ENCODE measurements at places on chromosomes 16 and 17.

DNA sequence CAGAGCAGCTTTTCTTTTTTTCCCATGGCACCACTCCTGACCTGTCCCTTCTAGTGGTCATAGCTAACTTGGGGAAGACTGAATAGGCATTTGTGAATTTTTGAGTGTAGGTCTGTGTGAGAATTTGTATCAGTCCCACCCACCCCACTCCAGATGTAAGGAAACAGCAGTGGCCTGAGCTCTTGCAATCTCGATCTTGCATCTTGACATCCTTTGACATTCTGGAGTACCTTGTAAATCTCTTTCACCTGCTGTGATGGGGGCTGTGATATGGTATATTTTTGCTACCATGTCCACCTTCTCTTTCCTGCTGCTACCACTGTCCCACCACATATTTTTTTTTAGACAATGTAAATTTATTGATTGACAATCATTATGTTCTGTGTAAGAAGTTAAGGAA, 289.3 kb downstream of the MAP2K6 start:
- no peak for DNase-seq

- no peak for DNase-seq
Observed at GRCh38 chr16:56368545-56368944, 56.8 kb downstream of the AMFR start.

DNA sequence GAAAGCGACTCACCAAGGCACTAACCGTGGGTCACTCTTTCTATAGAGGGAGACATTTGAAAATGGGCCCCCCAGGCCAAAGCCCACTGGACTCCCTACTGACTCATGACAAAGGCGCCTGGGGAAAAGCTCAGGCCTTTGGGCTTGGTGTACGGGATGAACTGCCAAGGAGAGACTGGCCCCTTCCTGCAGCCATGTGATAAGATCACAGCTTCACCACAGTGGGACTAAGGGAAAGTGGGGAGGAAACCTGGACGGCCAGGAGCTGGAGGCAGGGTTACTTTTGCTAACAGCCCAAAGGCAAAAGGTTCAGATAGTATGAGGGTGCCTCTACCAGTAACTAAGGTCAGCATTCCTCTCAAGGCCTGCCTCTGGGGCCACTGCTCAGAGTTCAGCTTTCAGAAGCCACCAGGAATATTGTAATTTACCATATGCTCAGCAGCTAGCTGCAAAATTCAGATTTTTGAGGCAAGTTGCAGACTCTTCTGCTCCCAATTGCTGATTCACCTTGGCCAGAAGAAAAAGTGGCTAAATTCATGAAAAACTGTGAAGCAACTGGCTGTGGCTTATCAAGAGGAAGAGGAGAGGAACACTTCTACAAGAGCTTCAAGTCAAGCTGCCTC, 37.1 kb upstream of the SLC25A19 start:
- no peak for DNase-seq

DNA sequence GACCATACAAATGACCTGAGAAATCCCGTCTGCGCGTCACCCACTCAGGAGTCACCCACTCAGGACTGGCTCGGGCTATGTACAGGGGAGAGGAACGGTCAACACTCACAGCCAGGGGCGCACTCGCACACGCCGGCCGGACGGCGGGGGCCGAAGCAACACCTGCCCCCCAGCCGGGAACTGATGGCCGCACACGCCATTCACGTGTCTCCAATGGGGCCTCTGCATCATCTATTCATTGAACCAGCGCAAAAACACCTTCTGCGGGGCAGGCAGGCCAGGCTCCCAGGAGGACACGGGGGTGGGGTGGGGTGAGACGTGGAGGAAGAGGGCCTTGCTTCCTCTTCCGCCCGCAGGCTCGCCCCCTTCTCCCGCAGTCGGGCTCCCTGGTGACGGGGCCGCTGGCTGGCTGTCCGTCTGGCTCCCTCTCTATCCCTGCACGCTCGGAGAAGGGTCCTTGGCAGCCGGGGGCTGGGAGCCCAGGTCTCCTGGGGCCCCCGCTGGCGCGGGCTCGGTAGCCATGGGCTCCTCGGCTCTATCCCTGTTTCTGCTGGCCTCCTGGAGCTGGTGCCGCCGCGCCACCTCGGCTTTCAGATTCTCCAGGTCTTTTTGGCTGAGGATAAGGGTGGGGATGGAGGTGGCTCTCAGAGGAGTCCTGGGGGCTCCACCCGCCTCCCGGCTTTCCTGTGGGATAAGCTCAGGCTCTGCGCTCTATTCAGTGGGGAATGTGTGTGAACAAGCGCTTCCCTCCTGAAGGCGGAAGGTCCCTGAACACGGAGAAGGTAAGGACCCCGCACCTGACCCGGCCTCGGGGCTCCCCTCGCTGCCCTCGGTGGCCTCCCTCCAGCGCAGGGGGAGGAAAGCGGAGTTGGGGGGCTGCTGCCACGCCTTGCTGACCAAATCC, 21.1 kb downstream of the CLUH start:
- DNase-seq, result no peak

DNA sequence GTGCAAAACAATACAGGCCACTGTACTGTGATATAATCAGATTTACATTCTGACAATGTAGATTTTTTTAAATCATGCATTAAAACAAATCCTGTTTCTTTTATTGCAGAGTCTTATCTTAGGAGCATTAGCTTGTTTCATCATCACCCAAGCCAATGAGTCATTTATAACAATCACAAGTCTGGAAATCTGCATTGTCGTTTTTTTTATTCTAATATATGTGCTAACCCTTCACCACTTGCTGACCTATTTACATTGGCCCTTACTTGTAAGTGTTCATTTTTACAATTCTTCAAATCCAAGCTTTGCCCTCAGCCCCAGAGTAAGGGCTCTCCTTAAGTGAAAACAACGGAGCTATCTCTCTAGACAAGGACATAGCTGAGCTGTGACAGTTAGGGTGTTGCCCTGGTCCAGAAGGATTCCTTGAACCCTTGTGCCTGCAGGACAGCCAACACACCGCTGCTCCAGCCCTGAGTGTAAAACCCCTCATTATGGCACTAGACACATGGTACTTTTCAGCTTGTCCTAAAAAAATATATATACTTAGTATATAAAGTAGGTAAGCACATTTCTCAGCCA, 3.7 kb downstream of the CMTM1 start:
- no peak for DNase-seq

- no peak for DNase-seq
Observed at GRCh38 chr17:38881600-38882191, 11.8 kb downstream of the LASP1 start.

Data from stimulated activated CD4-positive, alpha-beta T cell treated with anti-CD3 and anti-CD28 coated beads, Interleukin-1b, Interleukin-23, amount 100 ng/mL, for 1 hour (primary cell).